ENCODE measurements at places on chromosomes 4 and X. TPM values are rescaled to one million over a fixed set of nuclear protein-coding genes. Genes with fewer than 3 reads are reported as not detected.

GRCh38 chr4:41693629-41694028, 54.9 kb downstream of the PHOX2B start:
- H3K36me3 ChIP-seq, result no peaks in the 10 kb centered on the region

GRCh38 chr4:101695176-101695575, 95.4 kb upstream of the BANK1 start:
- H3K4me1 ChIP-seq, result no peaks in the 10 kb centered on the region
- no peak for DNase-seq
- H3K27ac ChIP-seq, result no peak overlapping the region
- no peaks in the 10 kb centered on the region for H3K36me3 ChIP-seq
- no peaks in the 10 kb centered on the region for H3K27me3 ChIP-seq
- no peak overlapping the region for H3K4me3 ChIP-seq

GRCh38 chr4:176921256-176921655, 128.5 kb upstream of the VEGFC start:
- no peaks in the 10 kb centered on the region for H3K4me1 ChIP-seq
- H3K36me3 ChIP-seq, result no peaks in the 10 kb centered on the region
- H3K27ac ChIP-seq, result no peak overlapping the region
- no peaks in the 10 kb centered on the region for H3K27me3 ChIP-seq
- H3K4me3 ChIP-seq, result no peak overlapping the region

- H3K27me3 ChIP-seq, result no peaks in the 10 kb centered on the region
- DNase-seq, result no peak
- H3K36me3 ChIP-seq, result peaks cover 7% of the 10 kb centered on the region
- no peak overlapping the region for H3K27ac ChIP-seq
- H3K4me3 ChIP-seq, result no peak overlapping the region
Measured at GRCh38 chr4:48538358-48538757, 48.3 kb downstream of the ZAR1 start.

CDS1 gene
- 16.1 TPM for total RNA-seq
